ENCODE measurements at places on chromosomes 11 and 22.

- no peak for DNase-seq
These were observed 23.7 kb downstream of the CRKL start for GRCh38 chr22:20940904-20941385.

- DNase-seq: no peak
These were observed 70.2 kb downstream of the DBX1 start for GRCh38 chr11:20089796-20090653.

GRCh38 chr22:39309364-39309861 lies 10.0 kb downstream of the RPL3 start:
- no peak for DNase-seq

DNA sequence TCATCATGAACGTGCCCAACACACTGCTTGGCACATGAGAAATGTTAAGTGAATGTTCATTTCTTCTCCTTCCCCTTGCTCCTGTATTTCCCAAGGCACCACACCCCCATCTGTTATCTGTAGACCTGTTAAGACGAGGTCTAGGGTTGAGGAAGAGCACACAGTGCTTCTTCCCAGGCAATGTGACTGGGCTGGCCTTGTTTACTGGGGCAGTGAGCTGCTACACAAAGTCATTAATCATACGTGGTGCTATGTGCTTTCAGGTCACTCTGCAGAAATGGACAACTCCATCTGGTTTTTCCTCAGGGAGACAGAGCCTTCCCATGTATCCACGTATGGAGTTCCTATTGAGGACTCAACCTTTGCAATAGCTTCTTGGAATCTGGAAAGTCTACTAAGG lies 118.7 kb downstream of the KCNC1 start:
- no peak for DNase-seq

DNA sequence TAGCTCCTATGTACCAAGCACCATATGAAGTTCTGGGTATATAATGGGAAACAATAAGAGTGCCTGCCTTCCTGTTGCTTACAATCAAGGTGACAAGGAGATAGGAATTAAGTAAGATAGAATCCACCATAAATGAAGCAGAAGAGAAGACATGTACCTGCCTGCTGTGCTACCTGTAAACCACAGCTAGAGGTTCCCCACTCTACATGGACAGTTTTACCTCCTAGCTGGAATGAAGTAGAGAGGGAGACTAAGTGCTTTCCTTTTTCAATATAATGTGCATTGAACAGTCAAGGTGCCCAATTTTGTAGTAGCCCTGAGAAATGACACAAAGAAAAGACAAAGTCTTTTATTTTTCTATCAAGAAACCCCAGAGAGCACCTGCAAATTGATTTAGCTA lies 984.6 kb downstream of the DLG2 start:
- DNase-seq: no peak

- no peak for DNase-seq
These were observed 103.5 kb downstream of the USP35 start for GRCh38 chr11:78292109-78292803.

DNA sequence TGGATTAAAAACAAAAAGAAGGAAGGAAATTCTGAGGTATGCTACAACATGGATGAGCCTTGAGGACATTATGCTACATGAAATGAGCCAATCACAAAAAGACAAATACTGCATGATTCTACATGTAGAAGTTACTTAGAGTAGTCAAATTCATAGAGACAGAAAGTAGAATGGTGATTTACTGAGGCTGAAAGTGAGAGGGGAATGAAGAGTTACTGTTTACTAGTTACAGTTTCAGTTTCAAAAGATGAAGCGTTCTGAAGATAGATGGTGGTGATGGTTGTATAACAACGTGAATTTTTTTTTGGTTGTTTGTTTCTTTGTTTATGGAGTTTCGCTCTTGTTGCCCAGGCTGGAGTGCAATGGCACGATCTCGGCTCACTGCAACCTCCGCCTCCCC lies 9.5 kb downstream of the OR5P2 start:
- no peak for DNase-seq

DNA sequence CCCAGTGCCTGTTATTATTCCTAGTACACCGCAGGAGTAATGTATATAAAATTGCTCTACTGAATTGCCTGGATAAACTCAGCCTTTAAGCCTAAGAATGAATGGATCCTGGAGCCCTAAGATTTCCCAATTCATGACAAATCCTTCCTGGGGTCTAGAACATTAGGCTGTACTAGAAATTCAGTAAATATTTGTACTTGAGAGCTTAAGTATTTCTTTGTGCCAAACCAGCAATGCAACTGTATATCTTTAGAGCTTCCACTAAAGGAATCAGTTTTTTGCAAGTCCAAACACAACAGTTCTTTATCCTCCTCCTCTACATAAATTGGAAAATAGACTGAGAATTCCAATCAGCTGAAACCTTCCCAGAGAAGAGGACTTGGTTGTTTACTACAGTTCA lies 65.6 kb downstream of the FAM168A start:
- DNase-seq: no peak

- no peak for DNase-seq
These were observed 36.4 kb upstream of the ACER3 start for GRCh38 chr11:76824083-76824939.

DNA sequence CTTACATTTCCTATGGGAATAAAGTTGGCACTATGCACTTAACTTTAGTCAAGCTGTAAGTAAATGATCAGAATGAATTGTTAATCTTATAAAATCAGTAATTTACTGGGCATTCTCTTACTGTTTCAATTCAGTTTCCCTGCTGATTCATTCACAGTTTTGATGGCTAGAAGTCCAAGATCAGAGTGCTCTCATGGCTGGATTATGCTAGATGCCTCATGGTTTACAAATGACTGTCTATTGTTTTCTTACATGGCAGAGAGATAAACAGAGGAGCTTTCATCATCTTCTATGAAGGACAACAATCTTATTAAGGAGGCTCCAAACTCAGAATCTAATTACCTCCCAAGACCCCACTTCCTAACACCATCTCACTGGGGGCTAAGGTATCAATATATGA lies 135.1 kb upstream of the CARD18 start:
- DNase-seq: no peak

- DNase-seq: no peak
These were observed 181.5 kb downstream of the KIF18A start for GRCh38 chr11:27926486-27926885.

DNA sequence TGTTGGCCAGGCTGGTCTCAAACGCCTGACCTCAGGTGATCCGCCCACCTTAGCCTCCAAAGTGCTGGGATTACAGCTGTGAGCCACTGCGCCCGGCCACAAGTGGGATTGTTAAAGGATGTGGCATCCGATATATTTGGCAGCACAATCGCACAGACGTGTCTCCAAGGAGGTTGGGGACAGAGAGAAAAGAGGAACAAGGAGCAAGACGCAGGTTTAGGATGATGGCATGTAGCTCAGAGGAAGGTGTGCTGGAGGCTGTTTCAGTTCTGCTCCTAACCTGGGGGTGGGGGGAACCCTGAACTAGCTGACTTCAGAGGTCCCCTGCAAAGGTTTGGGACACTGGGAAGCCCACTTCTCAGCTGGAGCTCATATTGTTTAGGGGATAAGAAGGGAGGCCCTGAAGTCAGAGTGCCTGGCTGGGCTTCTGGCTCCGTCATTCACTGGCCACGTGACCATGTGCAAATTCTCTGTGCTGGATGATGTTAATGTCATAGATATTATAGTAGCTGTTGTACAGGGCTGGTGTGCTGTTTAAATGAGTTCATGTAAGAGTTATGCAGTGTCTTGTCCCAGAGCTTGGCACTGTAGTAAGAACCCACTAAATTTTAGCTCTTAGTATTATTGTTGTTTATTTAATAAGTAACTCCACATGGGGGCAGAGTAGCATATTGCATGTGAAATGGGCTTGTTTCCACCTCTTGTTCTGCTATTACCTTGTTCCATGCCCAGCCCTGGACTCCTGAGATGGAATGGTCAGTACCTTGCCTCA lies 129.7 kb downstream of the ST3GAL4 start:
- no peak for DNase-seq

GRCh38 chr22:22460635-22461034 lies 47.9 kb downstream of the ZNF280B start:
- DNase-seq: no peak

DNA sequence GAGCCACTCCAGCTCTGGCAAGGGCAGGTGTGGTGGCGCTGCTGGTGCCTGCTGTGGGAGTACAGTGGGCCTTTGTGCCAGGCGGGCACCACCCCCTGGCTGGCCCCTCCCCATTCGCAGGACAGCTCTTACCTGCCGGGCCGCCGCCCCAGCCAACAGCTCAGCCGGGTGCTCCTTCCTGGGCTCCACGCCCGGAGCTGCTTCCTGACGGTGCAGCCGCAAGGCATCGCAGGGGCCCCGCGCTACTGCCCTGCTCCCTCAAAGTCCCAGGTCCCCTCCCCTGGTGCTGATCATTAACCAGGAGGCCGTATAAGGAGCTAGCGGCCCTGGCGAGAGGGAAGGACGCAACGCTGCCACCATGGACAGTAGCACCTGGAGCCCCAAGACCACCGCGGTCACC lies at the start of gene SLC5A1:
Gene SLC5A1, plus strand, starts transcription at position 338 of the 400 bp plus-strand sequence. Its CDS starts 21 bp downstream, at position 359.
- no peak for DNase-seq

DNA sequence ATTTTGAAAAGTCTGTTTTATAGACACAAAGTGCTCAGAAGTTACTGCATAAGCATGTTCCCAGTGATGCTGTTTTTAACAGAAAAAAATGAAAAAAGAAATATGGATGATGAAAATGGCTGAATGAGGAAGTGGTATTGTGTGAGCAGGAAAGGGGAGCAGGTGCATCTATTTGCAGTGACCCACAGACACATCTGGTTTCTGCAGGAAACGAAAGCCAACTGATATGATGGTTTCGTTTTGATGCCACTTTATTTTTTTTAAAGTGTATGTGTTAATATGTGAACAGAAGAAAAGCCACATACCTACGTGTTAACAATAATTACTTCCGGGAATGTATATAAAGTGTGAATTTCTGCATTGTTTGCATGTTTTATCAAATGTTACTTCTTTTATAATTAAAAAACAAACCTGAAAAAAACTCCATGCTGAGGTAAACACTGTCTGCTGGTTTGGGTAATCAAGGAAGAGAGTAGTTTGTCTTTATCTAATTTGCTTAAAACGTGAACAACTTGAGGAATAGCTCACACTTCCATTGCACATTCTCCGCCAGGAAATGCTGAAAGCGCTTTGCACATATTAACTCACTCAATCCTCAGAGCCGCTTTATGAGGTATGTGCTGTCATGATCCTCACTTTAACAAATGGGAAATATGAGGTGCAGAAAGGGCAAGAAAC lies 1335.9 kb downstream of the TBC1D22A start:
- DNase-seq: no peak

GRCh38 chr22:47602732-47603131 lies 840.3 kb downstream of the TBC1D22A start:
- no peak for DNase-seq

GRCh38 chr11:69670158-69670845 lies 4.9 kb downstream of the LTO1 start:
- peak; percentile 94 for DNase-seq

DNA sequence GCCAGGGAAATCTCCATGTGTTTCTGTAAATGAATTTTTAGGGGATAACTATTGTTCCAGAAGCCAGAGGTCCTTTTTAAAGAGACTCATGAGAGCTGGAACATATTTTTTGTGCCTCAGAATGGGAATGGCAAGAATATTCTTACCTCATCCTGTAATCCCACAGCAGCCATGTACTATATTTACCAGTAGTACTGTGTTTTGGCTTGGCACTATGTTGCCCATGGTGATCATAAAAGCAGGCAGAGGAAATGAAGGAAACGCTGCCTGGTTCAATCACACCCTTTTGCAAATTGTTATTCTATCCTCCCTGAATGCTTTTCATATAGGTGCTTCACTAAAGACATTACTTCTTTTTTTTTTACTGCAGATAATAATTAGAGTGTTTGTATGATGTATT lies 81.0 kb downstream of the ANO3 start:
- DNase-seq: no peak

DNA sequence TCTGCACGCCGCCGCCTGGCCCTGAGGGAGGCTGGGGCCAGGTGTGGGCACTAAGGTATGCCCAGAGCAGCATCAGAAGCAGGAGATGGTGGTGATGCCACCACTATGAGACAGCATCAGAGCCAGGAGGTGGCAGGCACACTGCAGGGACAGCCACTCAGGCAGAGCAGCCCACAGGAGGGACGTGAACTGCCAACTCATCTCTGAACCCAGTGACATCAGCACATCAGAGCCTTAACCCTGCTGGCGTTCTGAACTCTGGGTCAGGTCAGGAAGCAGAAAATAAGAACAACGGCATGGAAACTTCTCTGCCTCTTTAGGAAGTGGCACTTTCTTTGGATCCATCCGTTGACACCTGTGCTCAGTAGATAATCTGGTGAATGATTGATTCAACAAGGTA lies 14.7 kb upstream of the IFT27 start:
- DNase-seq: no peak

- no peak for DNase-seq
These were observed 33.8 kb upstream of the CD82 start for GRCh38 chr11:44531636-44532035.

- DNase-seq: peak; percentile 89
These were observed 55.1 kb downstream of the BTG4 start for GRCh38 chr11:111456859-111457730.

DNA sequence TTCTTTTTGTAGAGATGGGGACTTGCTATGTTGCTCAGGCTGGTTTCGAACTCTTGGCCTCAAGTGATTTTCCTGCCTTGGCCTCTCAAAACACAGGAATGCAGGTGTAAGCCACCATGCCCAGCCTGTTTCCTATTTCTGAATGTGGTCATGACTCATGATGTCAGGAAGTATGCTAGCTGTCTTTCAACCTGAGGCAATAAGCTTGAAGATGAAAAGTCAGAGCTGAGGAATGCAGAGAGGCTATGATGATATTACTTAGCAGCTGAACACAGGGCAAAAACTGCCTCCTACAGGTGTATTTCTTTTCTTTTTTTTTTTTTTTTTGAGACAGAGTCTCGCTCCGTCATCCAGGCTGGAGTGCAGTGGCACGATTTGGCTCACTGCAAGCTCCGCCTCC lies 9.0 kb upstream of the NUCB2 start:
- no peak for DNase-seq

- no peak for DNase-seq
These were observed 55.3 kb upstream of the PRR5 start for GRCh38 chr22:44646668-44647067.

GRCh38 chr11:116733043-116733755 lies 39.6 kb downstream of the BUD13 start:
- DNase-seq: no peak

DNA sequence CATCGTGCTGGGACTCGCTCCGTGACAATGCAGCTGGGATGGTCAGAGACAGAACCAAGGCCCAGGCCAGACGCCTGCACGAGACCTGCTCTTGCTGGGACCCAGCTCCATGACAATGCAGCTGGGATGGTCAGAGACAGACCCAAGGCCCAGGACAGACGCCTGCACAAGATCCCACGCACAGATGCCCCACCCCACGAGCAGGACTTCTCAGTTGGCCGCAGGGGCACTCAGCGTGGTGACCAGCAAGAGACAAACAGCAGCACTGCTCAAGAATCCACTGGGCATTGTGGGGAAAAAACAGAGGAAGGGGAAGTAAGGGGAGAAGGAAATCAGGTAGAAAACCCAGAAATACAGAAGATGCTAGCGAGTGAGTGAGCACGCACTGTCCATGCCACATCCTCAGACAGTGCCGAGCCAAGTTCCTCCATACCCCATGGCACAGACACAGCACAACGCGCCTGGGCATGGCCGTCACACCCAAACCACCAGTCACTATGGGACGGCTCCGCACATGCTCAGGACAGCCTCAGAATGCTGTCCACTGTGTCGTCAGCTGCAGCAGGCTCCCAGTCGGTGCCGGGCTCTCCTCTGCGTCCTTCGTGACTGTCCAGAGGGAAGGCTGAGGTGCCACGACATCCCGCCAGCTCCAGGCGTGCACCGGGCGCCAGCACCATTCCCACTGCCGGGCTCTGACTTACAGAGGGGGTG lies 44.5 kb downstream of the BRD1 start:
- no peak for DNase-seq
